ENCODE measurements at places on chromosomes 16 and 17.

- DNase-seq: no peak
Measured at GRCh38 chr17:15963670-15964110, 18.8 kb downstream of the ADORA2B start.

- no peak for DNase-seq
Measured at GRCh38 chr16:16788004-16788403, 409.1 kb downstream of the NPIPA7 start.

DNA sequence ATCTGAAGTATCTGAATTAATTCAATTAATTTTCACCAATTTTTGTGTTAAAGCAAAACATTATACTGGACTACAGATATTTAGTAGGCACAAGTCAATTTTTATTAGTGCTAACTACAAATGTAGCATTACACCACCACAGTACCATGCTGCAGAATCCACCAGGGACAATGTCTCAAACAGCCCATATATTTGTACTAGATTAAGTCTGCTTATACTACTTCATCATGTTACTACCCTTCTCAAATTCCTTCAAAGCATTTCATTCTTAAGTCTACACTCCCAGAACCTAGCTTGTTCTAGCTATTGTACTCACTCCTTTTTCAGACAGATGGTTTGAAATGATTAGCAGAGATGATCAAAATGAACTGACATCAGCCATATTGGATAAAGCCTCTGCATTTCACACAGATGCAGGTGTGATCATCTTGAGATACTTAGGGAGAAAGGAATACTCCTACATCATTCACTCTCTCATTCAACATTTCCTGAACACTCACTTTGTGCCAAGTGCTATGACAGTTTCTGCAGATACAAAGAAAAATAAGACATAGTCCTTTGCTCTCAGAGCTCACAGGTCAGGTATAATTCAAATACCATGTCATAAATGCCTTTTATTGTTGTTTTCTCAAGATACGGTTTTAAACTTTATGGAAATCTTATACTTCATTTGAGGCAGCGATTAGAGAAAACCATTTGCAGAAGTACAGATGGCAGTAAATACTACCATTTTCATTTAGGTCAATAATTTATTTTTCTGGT lies 47.7 kb downstream of the SMURF2 start:
- no peak for DNase-seq

- DNase-seq: no peak
Measured at GRCh38 chr17:41013181-41013580, 4.3 kb upstream of the KRTAP3-1 start.

DNA sequence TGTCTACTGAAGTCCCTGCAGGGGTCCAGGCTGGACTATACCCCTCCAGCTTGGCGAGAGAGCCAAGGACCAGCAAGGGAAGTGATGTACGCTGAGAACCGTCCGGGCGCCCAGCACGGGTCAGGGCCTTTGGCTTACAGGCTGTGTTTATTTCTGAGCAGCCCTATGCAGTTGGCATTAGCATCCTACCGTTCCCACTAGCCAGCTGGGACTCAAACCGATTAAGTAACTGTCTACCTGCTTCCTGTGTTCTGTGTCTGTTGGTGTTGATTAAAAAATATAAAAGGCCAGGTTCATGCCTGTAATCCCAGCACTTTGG lies 73.8 kb downstream of the CMIP start:
- DNase-seq: no peak

DNA sequence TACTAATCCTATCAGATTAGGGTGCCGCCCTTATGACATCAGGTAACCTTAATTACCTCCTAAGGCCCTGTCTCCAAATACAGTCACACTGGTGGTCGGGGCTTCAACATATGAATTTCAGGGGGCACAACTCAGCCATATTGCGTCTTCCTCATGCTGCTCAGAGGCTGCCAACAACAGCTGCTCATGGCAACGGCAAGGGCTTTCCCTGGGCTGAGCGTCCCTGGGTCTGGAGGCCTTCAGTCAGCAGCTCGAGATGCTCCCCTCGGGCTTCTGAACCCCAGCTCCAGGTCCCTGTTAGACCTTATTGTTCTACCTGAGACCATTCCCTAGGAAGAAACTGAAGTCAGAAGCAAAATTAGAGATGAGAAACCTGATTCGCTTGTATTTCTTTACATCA lies 157.2 kb downstream of the TMEM132E start:
- no peak for DNase-seq

DNA sequence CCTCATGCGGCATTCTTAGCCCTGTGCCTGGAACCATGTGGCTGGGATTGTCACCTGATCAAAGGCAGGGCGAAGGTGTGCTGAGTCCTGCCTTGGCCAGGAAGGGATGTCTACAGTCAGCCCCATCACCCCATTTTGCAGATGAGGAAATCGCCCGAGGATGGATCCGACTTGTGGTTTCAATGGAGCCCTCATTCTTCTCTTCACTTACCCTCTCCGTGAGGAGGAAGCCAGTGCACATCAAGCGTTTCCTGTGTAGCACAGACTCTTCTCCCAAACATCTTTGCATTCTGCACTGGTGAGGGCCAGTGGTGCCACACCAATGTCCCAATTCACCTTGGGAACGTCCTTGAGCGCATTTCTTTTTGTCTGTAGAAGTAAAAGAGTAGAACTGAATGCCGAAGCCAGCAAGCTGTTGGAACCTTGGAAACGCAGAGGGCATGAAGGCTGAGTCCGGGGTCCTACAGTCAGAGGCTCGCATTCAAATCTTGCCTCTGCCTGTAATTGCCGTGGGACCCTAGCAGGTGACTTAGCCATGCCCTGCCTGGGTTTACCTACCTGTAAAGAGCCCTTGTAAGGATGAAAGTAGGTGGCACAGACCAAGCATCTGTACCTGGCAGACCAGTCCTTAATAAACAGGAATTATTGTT lies 85.4 kb downstream of the IRF8 start:
- no peak for DNase-seq

DNA sequence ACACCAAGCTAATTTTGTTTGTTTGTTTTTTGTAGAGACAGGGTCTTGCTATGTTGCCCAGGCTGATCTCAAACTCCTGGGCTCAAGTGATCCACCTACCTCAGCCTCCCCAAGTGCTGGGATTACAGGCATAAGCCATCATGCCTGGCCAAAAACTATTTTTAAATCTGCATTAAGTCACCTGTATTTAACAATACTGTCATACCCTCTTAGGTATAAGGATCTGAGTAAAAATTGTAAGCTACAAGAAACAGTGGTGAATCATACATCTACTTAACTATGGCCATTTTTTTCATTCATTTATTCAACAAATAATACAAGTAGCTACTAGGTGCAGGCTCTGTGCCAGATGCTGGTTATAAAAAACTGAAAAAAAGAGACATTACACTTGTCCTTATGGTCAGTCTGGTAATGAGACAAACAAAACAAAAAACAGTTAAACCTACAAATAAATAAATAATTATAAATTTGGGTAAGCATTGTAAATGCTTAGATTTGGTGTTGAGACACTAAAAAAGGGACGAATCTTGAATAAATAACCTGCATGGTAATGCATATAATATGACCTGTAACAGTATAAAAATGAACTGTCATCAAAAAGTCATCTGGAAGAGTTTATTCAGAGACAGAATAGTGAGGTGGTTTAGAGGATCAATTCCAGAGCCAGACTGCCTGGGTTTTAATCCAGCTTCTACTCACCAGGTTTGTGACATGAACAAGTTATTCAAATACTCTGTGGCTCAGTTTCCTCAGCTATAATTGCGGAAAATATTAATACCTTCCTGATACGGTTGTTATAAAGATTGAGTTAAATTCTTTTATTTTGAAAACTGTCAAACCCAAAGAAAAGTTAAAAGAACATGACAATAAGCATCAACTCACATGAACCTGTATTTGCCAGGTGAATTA lies 26.8 kb downstream of the BRIP1 start:
- DNase-seq: no peak

- DNase-seq: no peak
Measured at GRCh38 chr17:74768069-74768762, 7.9 kb downstream of the NAT9 start.

DNA sequence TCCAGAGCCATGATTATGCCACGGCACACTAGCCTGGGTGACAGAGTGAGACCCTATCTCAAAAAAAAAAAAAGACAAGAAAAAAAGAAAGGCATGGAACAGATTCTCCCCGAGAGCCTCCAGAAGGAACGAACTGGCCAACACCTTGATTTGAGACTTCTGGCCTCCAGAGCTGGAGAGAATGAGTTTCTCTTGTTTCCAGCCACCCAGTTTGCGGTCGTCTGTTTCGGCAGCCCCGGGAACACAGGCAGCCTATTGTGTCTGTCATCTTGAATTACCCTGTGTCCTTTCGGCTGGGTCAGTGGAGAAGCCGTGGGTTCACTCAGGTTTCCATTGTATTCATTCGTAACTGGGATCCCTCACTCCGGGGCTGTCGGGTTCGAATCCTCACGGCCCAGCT lies 83.9 kb downstream of the RPA1 start:
- no peak for DNase-seq

DNA sequence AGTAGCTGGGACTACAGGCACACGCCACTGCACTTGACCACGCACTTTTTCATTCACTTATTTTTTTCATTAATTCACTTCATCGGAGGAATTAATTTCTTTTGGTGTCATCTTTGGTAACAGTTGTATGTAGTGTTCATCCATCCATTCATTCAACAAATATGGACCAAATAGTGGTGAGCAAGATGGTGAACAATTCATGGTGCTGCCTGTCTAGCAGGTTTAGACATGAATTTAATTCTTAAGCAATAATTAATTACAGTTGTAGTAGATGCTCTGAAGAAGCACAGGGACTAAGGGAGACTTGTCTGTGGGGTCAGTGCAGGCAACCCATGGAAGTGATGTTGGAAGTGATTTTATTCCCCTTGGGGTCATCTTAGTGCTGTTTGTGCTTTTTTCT lies 22.4 kb downstream of the GDE1 start:
- DNase-seq: no peak

DNA sequence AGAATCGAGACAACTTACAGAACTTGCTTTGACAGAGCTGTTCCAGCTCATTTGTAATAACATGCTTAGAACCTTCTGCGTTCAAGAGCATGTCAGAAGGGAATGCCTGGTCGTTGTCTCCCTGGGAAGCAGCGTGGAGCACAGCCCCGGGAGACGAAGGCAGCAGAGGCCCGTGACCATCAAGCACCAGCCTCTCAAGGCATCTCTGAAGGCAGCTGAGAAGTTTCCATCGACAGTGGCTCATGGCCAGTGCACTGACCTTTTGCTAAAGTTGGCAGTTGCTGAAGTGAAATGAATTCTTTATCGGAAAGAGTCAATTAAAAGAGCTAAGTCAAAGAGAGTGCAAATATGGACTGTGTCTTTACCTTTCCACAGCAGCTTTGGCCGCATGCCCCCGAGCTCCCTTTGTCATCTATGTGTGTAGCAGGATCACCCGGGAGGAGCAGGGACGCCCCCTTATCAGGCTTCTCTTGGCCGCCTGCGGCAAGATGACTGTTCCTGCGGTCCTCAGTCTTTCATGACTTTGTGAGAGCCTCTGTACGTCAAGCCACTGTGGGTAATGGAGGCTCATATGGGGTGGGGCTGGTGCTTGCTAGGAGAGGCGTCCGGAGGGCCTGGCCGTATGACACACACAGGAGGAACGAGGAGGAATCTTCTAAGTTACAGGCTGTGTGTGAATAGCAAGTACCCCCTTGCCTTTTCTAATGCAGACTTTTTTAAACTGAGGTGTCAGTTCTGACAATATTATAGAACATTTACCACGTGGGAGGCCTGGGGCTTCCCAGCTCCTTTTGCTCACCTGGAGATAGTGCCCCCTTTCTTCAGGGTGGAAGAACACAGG lies 54.2 kb downstream of the LDHD start:
- DNase-seq: no peak

DNA sequence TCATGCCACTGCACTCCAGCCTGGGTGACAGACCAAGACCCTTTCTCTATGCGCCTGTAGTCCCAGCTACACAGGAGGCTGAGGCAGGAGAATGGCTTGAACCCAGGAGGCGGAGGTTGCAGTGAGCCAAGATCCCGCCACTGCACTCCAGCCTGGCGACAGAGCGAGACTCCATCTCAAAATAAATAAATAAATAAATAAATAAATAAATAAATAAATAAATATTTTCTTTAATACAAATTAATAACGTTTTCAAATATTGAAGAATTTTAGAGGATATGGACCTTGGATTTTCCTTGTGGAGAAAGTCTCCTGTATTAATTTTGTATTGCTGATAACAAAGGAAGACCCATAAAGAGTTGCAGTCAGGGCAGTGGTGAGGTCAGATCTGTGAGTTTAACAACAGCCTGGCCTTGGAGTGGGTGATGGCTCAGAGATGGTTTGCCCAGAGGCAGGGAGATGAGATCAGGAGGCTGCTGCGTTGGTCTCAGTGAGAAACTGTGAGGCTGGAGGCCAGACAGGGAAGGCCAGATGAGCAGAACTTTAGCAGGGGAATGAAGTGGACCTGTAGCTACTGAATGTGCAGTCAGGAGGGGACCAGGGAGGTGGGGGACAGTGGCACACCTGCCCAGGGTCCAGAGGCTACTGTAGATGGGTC lies 4.4 kb upstream of the ASGR1 start:
- no peak for DNase-seq

GRCh38 chr16:87068762-87069150 lies 248.4 kb downstream of the C16orf95 start:
- no peak for DNase-seq

- DNase-seq: no peak
Measured at GRCh38 chr17:81074875-81075274, 39.9 kb downstream of the BAIAP2 start.

DNA sequence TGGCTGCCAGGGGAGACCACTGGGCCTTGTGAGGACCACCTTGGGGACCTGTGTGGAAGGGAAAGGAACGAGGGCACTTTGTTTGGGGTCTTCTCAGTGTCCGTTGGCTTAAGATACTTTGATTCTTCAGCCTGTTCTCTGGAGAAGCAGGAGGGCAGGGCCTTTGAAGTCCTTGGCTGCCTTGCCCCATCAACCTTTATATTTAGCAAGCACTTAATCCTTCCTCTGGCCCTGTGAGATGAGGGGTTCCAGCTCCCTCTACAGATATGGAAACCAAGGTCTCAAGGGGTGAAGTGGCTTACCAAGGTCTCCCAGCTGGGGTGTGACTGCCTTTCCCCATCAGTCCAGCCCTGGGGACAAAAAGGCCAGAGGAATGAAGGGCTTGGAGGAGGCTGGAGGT lies 28.5 kb downstream of the TTYH2 start:
- no peak for DNase-seq

- no peak for DNase-seq
Measured at GRCh38 chr17:56432443-56432842, 161.1 kb upstream of the NOG start.

- no peak for DNase-seq
Measured at GRCh38 chr17:68054296-68054900, 18.9 kb downstream of the KPNA2 start.

GRCh38 chr16:89765292-89765830 lies 44.0 kb downstream of the ZNF276 start:
- DNase-seq: no peak

- DNase-seq: no peak
Measured at GRCh38 chr16:57306676-57307341, 22.3 kb upstream of the PLLP start.

GRCh38 chr17:9018726-9019125 lies 2.6 kb upstream of the NTN1 start:
- no peak for DNase-seq

DNA sequence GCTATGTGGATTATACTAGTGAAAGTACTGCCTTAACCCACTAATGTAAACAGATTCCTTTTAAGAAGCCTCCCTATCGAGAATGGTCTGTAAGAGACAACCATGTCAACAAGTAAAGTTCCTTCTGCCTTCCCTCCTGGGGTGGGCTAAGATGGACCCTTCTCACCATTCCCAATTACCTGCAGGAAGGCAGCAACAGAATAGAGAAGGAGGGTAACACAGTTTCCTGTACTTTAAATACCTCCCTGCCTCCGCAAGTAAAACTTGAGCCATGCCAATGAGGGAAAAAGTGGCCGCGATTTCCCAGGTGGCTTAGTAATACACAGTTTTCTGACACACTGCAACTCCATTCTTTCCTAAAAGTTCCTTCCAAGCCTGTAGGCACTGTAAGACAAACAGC lies 45.2 kb downstream of the TOX3 start:
- DNase-seq: no peak
